ENCODE measurements at places on chromosomes 4 and X.

DNA sequence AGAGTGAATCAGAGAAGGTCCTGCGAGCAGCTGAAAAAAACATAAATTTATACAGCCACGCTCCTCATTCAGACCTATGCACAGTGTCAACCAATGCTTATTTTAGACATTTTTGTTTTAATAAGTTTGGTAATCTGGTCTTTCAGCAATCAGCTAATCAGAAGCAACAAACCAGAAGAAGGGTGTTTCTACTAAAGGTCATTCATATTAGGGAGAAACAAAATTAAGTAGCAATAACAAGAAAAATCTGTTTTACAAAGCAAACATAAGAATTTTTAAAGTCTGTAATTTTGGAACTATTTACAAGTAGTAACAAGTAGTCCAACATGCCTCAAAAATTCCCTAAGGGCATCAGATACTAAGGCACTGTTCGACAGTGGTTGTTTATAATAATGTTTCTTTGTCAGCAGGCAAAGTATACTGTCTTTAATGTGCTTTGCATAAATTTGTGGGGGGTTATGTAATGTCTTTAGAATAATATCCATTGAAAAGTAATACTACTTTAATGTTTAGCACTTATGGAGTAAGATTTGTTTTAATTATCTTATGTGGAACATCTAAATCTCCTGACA is 82.8 kb downstream of the PHOX2B start:
- DNase-seq = no peak

- DNase-seq = no peak
Measured at GRCh38 chr4:164591666-164592065, 162.3 kb upstream of the SMIM31 start.

DNA sequence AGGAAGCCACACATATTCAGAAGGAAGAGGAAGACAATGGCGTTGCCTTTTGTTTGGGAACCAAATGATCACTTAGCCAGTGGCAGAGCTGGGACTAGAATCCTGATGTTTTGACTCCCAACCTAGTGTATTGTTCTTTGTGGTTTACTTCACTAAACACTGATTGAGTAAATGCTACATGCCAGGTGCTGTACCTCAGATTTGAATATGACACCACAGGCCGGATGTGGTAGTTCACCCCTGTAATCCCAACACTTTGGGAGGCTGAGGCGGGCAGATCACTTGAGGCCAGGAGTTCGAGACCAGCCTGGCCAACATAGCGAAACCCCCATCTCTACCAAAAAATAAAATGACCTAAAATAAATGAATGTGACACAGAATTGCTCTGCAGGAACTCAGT is 8.4 kb downstream of the NDUFA1 start:
- DNase-seq = no peak

GRCh38 chr4:41120297-41121217 is 93.8 kb downstream of the APBB2 start:
- no peak for DNase-seq

DNA sequence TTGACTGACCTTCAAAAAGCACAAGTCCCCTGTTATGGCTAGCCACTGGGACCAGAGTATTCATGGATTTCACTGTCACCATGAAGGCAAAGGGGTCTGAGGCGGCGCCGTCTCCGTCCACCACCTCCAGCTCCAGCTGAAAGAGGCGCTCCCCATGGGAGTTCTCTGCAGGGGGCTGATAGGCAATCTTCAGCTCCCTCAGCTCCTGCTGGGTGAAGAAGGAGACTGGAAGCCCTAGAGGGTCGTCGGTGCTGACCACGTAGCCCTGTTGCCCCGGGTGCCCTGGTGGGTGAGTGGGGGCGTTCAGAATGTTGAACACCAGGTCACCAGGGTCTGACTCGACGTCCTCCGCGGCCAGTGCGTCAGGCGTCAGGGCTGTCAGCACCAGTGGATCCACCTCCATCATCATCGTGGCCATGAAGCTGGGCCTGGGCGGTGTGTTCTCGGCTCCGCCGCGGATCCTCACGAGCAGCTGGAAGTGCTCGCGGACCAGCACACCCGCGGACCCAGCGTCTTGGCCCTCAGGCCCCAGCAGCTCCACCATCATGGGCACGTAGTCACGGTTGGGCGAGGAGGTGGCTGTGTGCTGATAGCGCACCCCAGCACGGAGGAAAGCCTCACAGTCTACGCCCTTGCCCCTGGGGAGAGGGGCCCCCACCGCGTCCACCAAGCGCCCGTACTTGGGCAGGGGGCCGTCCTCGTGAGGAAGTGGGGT is 987 bp downstream of the FREM3 start:
- DNase-seq = no peak

DNA sequence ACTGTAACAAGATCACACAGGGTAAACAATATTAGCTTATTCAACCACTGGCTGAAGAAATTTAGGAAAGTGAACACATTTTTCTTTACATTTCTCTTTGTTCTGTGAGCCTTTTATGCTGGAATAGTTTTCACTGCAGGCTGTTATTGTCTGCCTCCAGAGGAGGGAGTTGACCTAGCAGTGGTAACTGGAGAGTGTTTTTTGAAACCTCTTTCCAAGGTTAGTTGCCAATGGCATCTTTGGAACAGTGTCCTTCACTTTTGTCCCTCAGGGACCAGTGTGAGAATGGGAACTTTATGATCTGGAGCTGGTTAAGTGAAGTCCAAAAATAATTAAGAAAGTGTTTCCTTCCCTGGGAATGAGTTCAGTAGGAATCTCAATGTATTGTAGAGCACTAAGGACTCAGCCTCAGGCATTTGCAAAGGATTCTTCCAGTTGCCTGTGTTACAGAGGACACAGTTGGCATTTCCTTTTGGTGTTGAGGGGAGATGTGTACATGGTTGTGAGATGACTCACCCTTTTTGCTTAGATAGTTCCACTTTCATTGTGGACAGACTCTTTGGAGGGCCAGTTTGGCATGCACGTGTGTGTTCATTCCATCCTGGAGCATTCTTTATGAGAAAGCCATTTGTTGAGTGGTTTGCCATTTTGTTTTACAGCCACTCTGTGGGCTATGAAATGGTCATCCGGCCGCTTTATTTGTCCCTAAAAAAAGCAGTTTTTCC is 61.3 kb downstream of the AR start:
- no peak for DNase-seq

GRCh38 chr4:5893591-5893990 is 705 bp upstream of the CRMP1 start:
- DNase-seq = no peak

All from breast epithelium (tissue), 4 donors.